Calu3 (cell line): ENCODE measurements at places on chromosomes 12 and 14. TPM values are rescaled to one million over a fixed set of nuclear protein-coding genes. Genes with fewer than 3 reads are reported as not detected.

DNA sequence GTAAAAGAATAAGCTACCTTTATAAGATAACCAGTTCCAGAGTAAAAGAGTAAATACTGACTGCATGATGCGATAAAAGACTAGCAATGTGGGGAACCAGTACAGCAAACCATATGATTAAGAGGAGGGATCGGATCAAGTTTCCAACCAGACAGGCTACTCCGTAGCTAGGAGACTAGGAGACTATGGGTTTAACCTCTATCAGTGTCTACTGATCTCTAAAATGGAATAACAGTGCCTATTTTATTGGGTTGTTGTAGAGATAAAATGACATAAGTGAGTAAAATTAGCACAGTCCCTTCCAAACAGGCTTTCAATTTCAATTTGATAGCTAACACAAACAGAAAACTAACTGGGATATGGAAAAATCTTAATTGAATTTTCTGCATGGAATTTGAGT lies 76.0 kb downstream of the PAWR start:
- DNase-seq: no peak
- no peaks in the 10 kb centered on the region for H3K27me3 ChIP-seq
- peaks cover 17% of the 10 kb centered on the region for H3K36me3 ChIP-seq

DNA sequence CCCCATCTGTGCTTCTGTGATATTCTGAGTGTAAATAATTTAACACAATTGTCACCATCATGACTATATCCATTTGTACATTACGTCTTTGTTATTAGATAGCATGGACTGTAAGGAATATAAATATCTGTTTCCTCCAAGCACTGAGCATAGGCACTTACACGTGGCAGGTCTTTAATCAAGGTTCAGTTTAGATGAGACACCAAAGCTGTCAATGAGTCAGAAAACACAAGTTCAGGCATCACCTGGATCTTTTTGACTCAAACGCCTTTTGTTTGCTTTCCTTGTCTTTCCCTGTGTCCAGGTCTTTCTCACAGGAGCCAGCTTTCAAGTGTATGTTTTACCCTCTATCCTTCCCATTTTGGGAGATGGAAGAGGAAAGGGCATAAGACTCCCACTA lies 163.2 kb upstream of the CCDC198 start:
- no peak for DNase-seq
- H3K27me3 ChIP-seq: peaks cover 42% of the 10 kb centered on the region
- H3K36me3 ChIP-seq: no peaks in the 10 kb centered on the region
- H3K4me1 ChIP-seq: no peaks in the 10 kb centered on the region
- no peak overlapping the region for H3K27ac ChIP-seq

DNA sequence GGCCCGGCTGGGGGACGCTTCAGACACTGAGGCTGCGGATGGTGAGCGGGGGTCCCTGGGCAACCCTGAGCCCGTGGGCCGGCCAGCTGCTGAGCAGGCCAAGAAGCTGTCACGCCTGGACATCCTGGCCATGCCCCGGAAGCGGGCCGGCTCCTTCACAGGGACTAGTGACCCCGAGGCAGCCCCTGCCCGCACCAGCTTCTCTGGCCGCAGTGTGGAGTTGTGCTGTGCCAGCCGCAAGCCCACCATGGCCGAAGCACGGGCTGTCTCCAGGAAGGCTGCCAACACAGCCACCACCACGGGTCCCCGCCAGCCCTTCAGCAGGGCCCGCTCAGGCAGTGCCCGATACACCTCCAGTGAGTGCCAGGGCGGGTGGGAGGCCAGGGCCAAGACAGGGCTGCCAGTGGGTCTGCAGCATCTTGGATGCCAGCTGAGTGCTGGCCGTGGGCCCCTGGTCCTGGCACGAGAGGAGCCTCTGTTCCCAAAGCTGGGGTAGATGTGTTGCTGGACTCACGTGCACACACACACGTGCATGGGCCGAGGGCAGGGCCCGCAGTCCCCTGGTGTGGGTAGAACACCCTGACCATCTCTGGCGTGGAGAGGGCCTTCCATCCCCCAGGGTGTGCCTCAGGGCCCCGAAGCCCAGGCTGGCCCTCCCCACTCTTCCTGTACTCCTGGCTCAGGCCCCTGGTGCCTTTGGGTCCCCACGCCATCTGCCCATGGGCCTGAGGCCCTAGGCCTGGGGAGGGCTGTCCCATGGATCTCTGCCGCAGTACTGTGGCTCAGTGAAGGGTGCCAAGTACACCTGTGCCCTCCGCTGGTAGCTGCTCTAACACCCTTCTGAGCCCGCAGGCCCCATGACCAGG lies 22.8 kb downstream of the CEP170B start:
- H3K36me3 ChIP-seq: peaks cover 20% of the 10 kb centered on the region
- DNase-seq: no peak
- H3K4me1 ChIP-seq: no peaks in the 10 kb centered on the region

DNA sequence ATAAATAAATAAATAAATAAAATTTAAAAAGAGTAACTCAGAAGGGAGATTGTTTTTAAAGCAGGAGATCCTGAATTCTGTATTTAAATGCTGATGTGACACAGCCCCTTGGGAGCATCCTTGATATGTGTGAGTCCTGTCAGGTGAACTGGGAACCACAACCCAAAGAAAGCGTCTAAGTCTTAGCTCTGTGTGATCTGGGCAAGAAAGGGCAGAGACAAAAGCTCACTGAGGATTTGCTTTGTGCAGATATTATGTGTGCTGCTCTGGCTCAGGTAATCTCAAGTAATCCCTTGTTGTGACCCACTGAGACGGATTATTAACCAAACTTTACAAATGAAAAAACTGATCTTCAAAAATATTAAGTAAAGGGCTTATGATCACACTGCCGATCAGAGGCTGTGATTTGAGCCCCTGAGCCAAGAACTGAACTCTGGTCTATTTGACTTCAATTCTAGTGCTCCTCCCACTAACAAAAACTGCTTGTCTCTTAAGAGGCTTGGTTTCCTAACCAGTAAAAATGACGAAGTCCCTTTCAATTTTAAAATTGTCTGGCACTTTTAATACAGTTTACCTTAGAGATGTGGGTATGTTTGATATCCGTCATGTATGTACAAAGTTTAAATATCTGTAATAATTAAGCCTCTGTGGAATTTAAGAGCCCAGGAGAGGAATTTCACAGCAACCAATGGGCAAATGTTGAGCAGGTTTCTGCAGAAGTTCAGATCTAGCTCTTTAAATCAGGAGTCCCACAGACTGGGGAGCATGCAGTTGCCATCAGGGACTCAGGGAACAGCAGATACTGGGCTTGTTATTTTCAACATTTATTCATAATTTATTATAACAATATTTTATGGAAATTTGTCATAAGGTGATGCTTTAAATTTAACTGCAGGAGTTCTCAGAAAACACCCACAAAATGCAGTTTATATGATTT lies 46.1 kb downstream of the CPM start:
- H3K4me3 ChIP-seq: no peak overlapping the region
- no peaks in the 10 kb centered on the region for H3K4me1 ChIP-seq
- no peak overlapping the region for H3K27ac ChIP-seq
- H3K27me3 ChIP-seq: no peaks in the 10 kb centered on the region
- H3K36me3 ChIP-seq: no peaks in the 10 kb centered on the region

DNA sequence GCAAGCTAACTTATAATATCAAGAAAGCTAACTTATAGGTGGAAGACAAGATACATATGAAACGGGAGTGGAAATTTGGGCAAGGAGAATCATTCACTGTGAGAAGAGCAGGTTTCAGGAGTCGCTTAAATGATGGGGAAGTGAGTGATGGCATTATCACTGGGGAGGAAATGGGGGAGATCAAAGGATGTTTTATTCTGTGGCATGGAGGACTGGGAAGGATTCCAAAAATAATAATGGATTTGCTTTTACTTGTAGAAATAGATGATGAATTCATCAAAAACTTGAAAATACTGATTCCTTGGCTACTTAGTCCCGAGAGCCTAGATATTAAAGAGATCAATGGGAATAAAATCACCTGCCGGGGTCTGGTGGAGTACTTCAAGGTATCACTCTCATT lies 47.8 kb downstream of the SAV1 start:
- H3K36me3 ChIP-seq: no peaks in the 10 kb centered on the region
- DNase-seq: no peak
- no peaks in the 10 kb centered on the region for H3K4me1 ChIP-seq
- no peak overlapping the region for H3K4me3 ChIP-seq
- no peaks in the 10 kb centered on the region for H3K27me3 ChIP-seq
- no peak overlapping the region for H3K27ac ChIP-seq

GRCh38 chr12:51528852-51529650 lies 62.0 kb upstream of the SCN8A start:
- H3K27me3 ChIP-seq: peaks cover 17% of the 10 kb centered on the region
- no peak overlapping the region for H3K27ac ChIP-seq
- DNase-seq: no peak
- peaks cover 12% of the 10 kb centered on the region for H3K4me1 ChIP-seq
- H3K36me3 ChIP-seq: no peaks in the 10 kb centered on the region

DNA sequence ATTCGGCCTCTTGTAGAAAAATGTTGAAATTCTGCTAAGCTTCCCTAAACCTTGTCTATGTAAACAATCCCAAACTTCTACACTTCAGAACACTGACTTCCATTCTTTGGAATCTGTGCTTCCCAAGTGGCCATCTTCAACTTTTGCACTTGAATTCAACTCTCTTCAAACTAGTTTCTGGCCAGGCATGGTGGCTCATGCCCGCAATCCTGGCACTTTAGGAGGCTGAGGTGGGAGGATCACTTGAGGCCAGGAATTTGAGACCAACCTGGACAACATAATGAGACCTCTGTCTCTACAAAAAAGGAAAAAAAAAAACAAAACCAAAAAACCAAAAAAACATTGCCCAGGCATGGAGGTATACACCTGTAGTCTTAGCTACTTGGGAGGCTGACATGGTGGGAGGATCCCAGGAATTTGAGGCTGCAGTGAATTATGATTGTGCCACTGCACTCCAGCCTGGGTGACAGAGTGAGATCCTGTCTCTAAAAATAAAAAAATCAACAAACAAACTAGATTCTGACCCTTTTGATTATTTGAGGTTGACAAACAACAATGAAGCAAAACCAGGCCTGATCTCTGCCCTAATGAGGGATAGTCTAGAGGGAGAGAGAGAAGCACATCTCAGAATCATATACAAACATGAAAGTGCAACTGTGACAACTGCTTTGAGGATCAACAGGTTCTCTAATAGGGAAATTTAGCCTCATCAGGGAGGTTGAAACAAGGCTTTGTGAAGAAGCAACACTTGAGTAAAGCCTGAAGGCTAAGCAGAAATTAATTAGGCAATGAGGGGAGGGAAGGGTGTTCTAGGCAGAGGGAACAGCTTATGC lies 11.6 kb upstream of the C12orf75 start:
- peak overlapping the region; percentile 86 for H3K27ac ChIP-seq
- peaks cover 18% of the 10 kb centered on the region for H3K36me3 ChIP-seq
- H3K4me1 ChIP-seq: peaks cover 74% of the 10 kb centered on the region
- no peak for DNase-seq
- peak overlapping the region; percentile 3 for H3K4me3 ChIP-seq

- H3K4me3 ChIP-seq: no peak overlapping the region
- no peak overlapping the region for H3K27ac ChIP-seq
- H3K27me3 ChIP-seq: peaks cover 14% of the 10 kb centered on the region
- DNase-seq: no peak
- H3K36me3 ChIP-seq: no peaks in the 10 kb centered on the region
These were observed 14.2 kb downstream of the WIF1 start for GRCh38 chr12:65106948-65107347.

GRCh38 chr12:4001841-4002240 lies 128.6 kb upstream of the PARP11 start:
- no peak overlapping the region for H3K4me3 ChIP-seq
- DNase-seq: no peak
- H3K27ac ChIP-seq: no peak overlapping the region
- peaks cover 12% of the 10 kb centered on the region for H3K27me3 ChIP-seq

- H3K4me1 ChIP-seq: peaks cover 15% of the 10 kb centered on the region
- H3K4me3 ChIP-seq: no peak overlapping the region
- H3K36me3 ChIP-seq: peaks cover 98% of the 10 kb centered on the region
- DNase-seq: peak; percentile 44
These were observed 104.7 kb downstream of the RFLNA start for GRCh38 chr12:124399622-124400021.

- no peak overlapping the region for H3K4me3 ChIP-seq
- H3K36me3 ChIP-seq: no peaks in the 10 kb centered on the region
- H3K27ac ChIP-seq: no peak overlapping the region
These were observed 96.1 kb upstream of the HECTD1 start for GRCh38 chr14:31303654-31304053.

DNA sequence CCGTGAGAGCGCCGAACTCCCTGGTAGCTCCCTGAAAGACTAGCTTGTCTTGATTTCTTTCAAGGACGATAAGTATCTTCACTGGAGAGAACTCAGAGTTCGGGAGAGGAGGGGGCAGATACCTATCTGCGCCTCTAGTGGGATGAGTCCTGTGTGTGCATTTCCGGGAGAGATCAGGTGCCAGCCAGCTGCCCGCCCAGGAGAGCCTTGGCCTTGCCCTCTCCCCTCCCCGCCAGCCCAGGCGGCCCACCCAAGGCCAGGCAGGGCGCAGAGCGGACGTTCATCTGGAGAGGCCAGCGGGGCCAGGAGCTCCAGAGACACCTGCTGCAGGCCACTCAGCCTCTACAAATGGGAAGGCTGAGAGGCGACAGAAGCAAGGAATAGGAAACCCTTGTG lies 1.0 kb downstream of the CD9 start:
- DNase-seq: peak; percentile 32
- H3K4me3 ChIP-seq: peak overlapping the region; percentile 82
- peak overlapping the region; percentile 50 for H3K27ac ChIP-seq

DNA sequence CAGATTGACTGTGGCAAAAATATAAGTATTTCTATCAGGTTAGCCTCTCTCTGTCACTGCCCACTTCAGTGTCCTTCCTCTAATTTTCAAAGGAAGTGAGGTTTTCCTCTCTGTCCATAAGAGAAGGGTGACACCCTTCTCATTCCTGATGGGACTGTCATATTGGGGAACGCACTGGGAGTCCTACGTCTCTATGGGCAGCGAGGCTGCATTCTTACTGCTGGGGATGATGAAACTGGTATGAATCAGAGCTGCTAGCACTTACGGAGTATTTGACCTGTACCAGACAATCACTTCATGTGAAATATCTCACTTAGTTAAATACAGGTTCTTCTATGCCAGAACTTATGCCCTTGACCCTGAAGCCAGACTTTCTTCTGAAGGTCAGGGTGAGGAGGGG lies 436.3 kb downstream of the DPF3 start:
- peaks cover 9% of the 10 kb centered on the region for H3K4me1 ChIP-seq
- H3K27ac ChIP-seq: no peak overlapping the region
- DNase-seq: no peak
- no peaks in the 10 kb centered on the region for H3K27me3 ChIP-seq
- H3K36me3 ChIP-seq: no peaks in the 10 kb centered on the region

GRCh38 chr12:30979371-30980259 lies 53.1 kb downstream of the TSPAN11 start:
- DNase-seq: no peak
- H3K36me3 ChIP-seq: no peaks in the 10 kb centered on the region
- H3K4me1 ChIP-seq: no peaks in the 10 kb centered on the region
- H3K27ac ChIP-seq: no peak overlapping the region
- H3K27me3 ChIP-seq: peaks cover 66% of the 10 kb centered on the region
- H3K4me3 ChIP-seq: no peak overlapping the region

GRCh38 chr12:70052931-70053497 lies 190.2 kb upstream of the CNOT2 start:
- H3K36me3 ChIP-seq: peaks cover 23% of the 10 kb centered on the region
- peak overlapping the region; percentile 1 for H3K4me3 ChIP-seq
- H3K4me1 ChIP-seq: peaks cover 62% of the 10 kb centered on the region
- peak overlapping the region; percentile 83 for H3K27ac ChIP-seq
- DNase-seq: peak; percentile 77
- no peaks in the 10 kb centered on the region for H3K27me3 ChIP-seq

The ZFHX2 gene
- total RNA-seq: 3.7 TPM in 2 replicates

The HOXC5 gene
- total RNA-seq: 0.20 TPM in 1 of 2 replicates, not detected in the other

The TAS2R14 gene
- 2.9 TPM in 2 replicates for total RNA-seq

The PPP1CC gene
- 199 and 213 TPM in 2 replicates for total RNA-seq

The DAO gene
- not detected in 2 replicates for total RNA-seq

The PIP4P1 gene
- total RNA-seq: 27.0 and 33.8 TPM in 2 replicates

The P2RX2 gene
- total RNA-seq: not detected in 2 replicates

The GLIPR1L1 gene
- not detected in 2 replicates for total RNA-seq

The KLHL33 gene
- total RNA-seq: not detected in 2 replicates

The LRP10 gene
- 112 and 121 TPM in 2 replicates for total RNA-seq

The JPH4 gene
- total RNA-seq: not detected in 2 replicates
